Adrenal gland (tissue), 19 donors: ENCODE measurements at places on chromosomes 11 and 22.

- DNase-seq: peak; percentile 64
These were observed 884 bp downstream of the CENATAC start for GRCh38 chr11:118998822-118999221.

DNA sequence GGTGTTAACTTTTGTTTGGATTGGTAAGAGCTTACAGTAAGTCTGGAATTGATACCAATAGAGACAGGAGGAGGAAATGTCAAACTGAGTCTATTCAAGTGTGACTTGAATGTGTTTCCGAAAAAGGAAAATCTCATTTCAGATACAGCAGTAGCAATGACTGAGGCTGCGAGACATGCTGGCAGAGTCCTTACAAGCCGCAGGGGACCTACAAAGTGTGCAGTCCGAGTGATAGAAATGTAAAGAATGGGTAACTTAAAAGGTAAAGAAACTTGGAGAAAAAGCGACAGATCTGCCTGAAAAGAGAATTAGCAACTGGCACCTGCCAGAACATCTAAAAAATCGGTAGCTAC lies 444 bp downstream of the CWF19L2 start:
- no peak for DNase-seq

- DNase-seq: peak; percentile 49
These were observed 7.3 kb downstream of the CABP7 start for GRCh38 chr22:29727131-29727523.

GRCh38 chr11:12841946-12842630 lies 167.0 kb upstream of the RASSF10 start:
- peak; percentile 77 for DNase-seq

- no peak for DNase-seq
These were observed 56.4 kb downstream of the IGLL1 start for GRCh38 chr22:23523713-23524112.
